ENCODE measurements at places on chromosomes 2 and 18. TPM values are rescaled to one million over a fixed set of nuclear protein-coding genes. Genes with fewer than 3 reads are reported as not detected.

Gene ACTG2
- total RNA-seq: 173 TPM

GRCh38 chr2:134665727-134666506 lies 52.9 kb downstream of the TMEM163 start:
- H3K4me1 ChIP-seq: no peaks in the 10 kb centered on the region
- H3K27me3 ChIP-seq: peaks cover 30% of the 10 kb centered on the region
- H3K36me3 ChIP-seq: no peaks in the 10 kb centered on the region
- no peak overlapping the region for H3K4me3 ChIP-seq
- H3K27ac ChIP-seq: no peak overlapping the region
- DNase-seq: no peak

GRCh38 chr2:37020212-37020886 lies 54.0 kb upstream of the STRN start:
- peak overlapping the region; percentile 72 for H3K27ac ChIP-seq
- no peak for DNase-seq
- H3K27me3 ChIP-seq: no peaks in the 10 kb centered on the region
- peaks cover 17% of the 10 kb centered on the region for H3K4me1 ChIP-seq

GRCh38 chr2:175372704-175373701 lies 191.5 kb upstream of the ATP5MC3 start:
- peaks cover 35% of the 10 kb centered on the region for H3K27me3 ChIP-seq
- no peak overlapping the region for H3K27ac ChIP-seq
- no peak for DNase-seq
- H3K36me3 ChIP-seq: no peaks in the 10 kb centered on the region
- H3K4me3 ChIP-seq: no peak overlapping the region

DNA sequence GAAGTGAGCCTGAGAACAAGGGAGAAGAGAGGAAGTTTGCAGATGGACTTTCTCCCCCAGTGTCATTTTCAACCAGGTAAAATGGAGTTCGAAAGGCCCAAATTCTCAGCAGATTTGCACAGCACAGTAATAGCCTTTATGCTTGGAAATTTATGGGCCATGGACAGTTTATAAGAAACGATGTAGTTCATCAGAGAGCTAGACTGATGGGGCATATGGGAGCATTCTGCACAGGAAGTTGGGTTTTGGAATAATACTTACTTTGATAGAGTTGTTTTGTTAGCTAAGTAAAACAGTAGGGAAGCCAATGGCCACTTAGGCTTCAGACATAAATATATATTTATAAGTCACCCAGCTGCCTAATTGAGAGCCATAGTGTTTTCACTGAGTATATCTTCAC lies 169.4 kb downstream of the MEIS1 start:
- peaks cover 32% of the 10 kb centered on the region for H3K27me3 ChIP-seq
- no peak overlapping the region for H3K27ac ChIP-seq
- no peaks in the 10 kb centered on the region for H3K4me1 ChIP-seq
- DNase-seq: no peak

- peaks cover 7% of the 10 kb centered on the region for H3K36me3 ChIP-seq
- H3K27me3 ChIP-seq: no peaks in the 10 kb centered on the region
- no peak overlapping the region for H3K4me3 ChIP-seq
- peaks cover 48% of the 10 kb centered on the region for H3K4me1 ChIP-seq
Observed at GRCh38 chr2:69753659-69754363, 11.9 kb downstream of the ANXA4 start.

DNA sequence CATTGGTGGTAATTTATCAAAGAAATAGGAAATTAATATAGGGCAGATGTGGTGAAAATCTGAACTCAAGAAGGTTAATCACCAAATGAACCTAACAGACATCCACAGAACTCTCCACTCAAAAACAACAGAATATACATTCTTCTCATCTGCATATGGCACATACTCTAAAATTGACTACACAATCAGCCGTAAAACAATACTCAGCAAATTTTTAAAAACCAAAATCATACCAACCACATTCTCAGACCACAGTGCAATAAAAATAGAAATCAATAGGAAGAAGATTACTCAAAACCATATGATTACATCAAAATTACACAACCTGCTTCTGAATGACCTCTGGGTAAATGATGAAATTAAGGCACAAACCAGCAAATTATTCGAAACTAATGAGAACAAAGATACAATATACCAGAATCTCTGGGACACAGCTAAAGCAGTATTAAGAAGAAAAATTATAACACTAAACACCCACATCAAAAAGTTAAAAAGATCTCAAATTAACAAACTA lies 31.0 kb downstream of the RBM43 start:
- H3K4me3 ChIP-seq: no peak overlapping the region
- H3K27me3 ChIP-seq: no peaks in the 10 kb centered on the region
- peaks cover 11% of the 10 kb centered on the region for H3K4me1 ChIP-seq

GRCh38 chr2:37713258-37713700 lies 41.8 kb upstream of the CDC42EP3 start:
- peaks cover 9% of the 10 kb centered on the region for H3K36me3 ChIP-seq
- H3K4me1 ChIP-seq: peaks cover 38% of the 10 kb centered on the region
- DNase-seq: no peak
- H3K4me3 ChIP-seq: no peak overlapping the region

DNA sequence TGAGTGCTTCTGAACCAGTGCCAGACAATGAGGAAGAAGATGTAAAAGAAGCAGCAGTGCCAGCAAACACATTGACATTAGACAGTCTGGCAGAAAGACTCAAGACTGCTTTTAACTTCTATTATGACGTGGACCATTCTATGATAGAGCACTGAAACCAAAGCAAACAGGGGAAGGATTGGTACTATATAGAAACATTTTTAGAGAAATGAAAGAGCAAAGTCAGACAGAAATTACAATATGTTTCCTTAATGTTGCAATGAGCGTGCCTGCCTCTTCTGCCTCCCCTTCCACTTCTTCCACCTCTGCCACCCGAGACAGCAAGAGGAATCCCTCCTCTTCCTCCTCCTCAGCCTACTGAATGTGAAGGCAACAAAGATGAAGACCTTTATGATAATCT lies 39.7 kb downstream of the DHX57 start:
- DNase-seq: no peak
- peaks cover 18% of the 10 kb centered on the region for H3K36me3 ChIP-seq
- no peaks in the 10 kb centered on the region for H3K4me1 ChIP-seq
- H3K27me3 ChIP-seq: no peaks in the 10 kb centered on the region
- H3K4me3 ChIP-seq: no peak overlapping the region

DNA sequence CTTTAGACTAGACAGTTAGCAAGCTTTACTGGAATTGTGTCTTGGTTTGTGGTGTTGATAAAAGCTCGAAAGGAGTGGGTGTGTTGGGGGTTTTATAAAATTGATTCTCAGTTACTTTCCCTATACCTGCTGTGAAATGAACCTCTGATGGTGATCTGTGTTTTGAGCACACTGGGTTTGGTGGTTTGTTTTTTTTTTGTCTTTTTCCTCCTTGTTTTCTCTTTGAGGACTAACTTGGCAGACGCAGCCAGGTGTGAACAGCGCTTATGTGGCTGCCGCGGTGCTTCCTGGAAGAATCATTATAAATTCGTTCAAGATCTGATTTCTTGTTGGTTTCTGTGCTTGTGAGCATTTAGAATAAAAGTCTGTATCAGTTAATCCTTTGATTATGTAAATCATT lies 28.5 kb downstream of the GRHL1 start:
- H3K36me3 ChIP-seq: no peaks in the 10 kb centered on the region
- no peak for DNase-seq
- peaks cover 56% of the 10 kb centered on the region for H3K4me1 ChIP-seq
